Activated CD4-positive, alpha-beta memory T cell treated with anti-CD3 and anti-CD28 coated beads, Interleukin-2, amount 10 ng/mL, durations not matched to agents 7 days and 5 days (primary cell): ENCODE measurements at places on chromosomes 12 and 14. TPM values are rescaled to one million over a fixed set of nuclear protein-coding genes. Genes with fewer than 3 reads are reported as not detected.

FGF23 gene
- not detected for total RNA-seq

P2RX2 gene
- total RNA-seq = not detected

GRCh38 chr12:54443446-54443845 is 24.4 kb upstream of the ITGA5 start:
- DNase-seq = no peak
- peaks cover 2% of the 10 kb centered on the region for H3K4me1 ChIP-seq

GRCh38 chr12:44668443-44668842 is 207.7 kb downstream of the NELL2 start:
- H3K27me3 ChIP-seq = no peaks in the 10 kb centered on the region
- H3K36me3 ChIP-seq = no peaks in the 10 kb centered on the region
- H3K27ac ChIP-seq = no peak overlapping the region
- H3K4me1 ChIP-seq = no peaks in the 10 kb centered on the region
- DNase-seq = no peak

GRCh38 chr12:115577401-115577800 is 700.1 kb downstream of the MED13L start:
- no peak overlapping the region for H3K4me3 ChIP-seq
- no peaks in the 10 kb centered on the region for H3K27me3 ChIP-seq
- H3K4me1 ChIP-seq = no peaks in the 10 kb centered on the region
- DNase-seq = no peak
- H3K36me3 ChIP-seq = no peaks in the 10 kb centered on the region

DNA sequence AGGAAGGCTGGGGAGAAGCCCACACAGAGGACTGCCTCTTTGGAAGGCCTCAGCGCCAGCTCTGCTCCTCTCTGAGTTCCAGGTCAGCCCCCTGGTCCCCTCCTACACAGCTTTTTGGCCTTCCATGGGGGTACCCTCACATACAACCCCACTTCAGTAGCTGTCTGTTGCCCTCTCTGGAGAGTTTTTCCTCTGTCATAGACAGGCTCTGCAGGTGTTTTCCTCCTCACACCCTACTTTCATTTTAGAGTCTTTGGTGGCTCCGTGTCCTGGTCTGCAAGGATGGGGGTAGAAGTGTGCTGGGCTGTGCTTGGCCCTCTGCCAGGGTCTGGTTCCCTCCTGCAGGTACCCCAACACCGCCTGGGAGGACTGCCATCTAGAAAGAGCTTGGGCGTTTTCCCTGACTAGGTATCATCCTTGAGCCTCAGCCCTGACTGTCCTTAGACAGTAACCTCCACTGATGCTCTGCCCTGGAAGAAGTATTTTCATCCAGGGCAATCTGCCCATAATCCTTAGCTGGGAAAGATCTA is 15.1 kb downstream of the ZDHHC22 start:
- H3K27me3 ChIP-seq = peaks cover 46% of the 10 kb centered on the region
- peaks cover 27% of the 10 kb centered on the region for H3K4me1 ChIP-seq
- peaks cover 2% of the 10 kb centered on the region for H3K36me3 ChIP-seq

- H3K4me1 ChIP-seq = no peaks in the 10 kb centered on the region
- no peaks in the 10 kb centered on the region for H3K36me3 ChIP-seq
- H3K27me3 ChIP-seq = no peaks in the 10 kb centered on the region
- H3K27ac ChIP-seq = no peak overlapping the region
Observed at GRCh38 chr14:90583427-90583826, 186.6 kb downstream of the CALM1 start.
